ENCODE measurements at places on chromosomes 16 and 17.

- DNase-seq = no peak
Observed at GRCh38 chr16:28981517-28981916, 3.3 kb upstream of the LAT start.

DNA sequence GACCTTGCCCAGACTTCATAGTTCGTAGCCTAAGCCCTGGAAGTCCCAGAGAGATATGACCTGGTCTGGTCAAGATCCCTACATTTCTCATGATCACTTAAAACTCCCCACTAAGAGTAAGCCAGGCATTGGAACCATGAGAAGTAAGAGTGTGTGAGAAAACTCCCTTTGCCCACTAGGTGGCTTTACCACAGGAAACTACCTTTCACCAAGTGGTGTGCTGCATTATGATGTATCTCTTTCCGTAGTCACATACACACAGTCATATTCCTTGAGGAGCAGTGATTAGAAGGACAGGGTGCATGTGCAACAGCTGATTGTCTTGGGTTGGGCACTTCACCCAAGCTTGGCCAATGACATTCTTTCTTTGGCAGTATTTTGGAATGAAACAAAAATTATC, 639.3 kb downstream of the KCNJ2 start:
- no peak for DNase-seq

DNA sequence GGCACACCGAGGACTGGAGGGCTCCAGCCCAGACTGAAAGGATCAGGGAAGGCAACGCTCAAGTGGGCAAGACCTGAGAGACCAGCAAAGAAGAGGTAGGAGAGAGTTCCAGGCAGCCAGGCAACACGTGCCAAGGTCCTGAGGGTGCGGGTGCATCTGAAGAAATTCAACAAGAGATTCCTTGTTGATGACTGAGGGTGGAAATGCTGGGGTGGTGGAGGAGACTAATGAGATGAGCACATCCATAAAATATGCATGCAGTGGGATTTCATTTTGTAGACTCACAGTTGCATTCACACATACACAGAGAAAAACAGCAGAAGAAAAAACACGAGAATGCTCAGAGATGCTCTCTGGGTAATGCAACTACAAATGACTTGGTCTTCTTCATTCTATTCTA, 154.8 kb upstream of the FOXF1 start:
- DNase-seq = no peak

DNA sequence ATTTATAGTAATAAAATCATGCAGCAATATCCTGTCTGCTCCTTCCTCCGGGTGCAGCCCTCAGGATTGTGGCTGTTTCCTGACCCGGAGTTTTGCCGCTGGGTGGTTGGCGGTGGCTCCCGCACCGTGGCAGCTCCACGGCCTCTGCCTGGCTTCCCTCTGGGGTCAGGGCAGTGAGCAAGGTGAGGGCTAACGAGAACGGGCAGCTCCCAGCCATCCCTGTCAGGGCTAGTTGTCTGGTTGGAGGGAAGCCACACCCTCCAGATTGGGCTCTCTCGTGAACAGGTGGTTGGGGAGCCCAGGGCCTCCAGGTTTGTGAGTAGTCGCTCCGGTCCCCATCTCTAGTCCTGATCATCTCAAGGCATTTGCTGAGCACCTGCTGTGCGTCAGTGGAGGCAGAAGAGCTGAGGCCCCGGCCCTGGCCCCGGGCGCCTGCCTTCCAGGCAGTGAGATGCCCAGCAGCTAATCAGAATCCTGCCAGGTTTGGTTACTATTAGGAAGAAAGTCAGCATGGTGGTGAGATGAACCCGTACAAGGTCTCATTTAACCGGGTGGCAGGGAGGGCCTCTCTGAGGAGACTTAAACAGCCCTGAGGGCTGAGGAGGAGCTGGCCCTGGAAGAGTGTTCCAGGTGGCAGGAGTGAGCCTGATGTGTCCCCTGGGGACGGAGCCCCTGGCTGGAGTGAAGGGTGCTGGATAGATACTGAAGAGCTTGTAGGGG, 2.3 kb upstream of the NUDT16L1 start:
- no peak for DNase-seq

DNA sequence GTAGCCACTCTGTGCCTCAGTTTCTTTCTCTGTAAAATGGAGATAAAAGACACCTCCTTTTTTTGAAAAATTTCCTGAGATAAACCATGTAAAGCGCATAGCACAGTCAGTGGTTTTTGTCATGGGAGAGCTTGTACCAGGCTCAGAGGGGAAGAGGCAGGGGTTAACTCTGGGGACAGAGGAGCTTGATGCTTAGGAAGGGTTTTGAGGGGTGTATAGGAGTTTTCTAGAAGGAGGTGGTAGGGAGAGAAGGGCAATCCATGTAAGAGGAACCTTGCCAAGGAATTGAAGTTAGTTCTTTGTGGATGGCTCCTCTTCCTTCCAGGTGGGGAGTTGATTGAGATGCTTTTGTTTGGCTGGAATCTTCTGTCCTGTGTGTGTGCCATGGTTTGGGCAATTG, 131.9 kb upstream of the GSE1 start:
- no peak for DNase-seq

- no peak for DNase-seq
Observed at GRCh38 chr17:13437966-13438779, 163.6 kb downstream of the HS3ST3A1 start.
